Activated CD4-positive, alpha-beta T cell treated with anti-CD3 and anti-CD28 coated beads, Interleukin-2, amount 50 U/mL, for 4 hours (primary cell): ENCODE measurements at places on chromosomes 6 and 20.

DNA sequence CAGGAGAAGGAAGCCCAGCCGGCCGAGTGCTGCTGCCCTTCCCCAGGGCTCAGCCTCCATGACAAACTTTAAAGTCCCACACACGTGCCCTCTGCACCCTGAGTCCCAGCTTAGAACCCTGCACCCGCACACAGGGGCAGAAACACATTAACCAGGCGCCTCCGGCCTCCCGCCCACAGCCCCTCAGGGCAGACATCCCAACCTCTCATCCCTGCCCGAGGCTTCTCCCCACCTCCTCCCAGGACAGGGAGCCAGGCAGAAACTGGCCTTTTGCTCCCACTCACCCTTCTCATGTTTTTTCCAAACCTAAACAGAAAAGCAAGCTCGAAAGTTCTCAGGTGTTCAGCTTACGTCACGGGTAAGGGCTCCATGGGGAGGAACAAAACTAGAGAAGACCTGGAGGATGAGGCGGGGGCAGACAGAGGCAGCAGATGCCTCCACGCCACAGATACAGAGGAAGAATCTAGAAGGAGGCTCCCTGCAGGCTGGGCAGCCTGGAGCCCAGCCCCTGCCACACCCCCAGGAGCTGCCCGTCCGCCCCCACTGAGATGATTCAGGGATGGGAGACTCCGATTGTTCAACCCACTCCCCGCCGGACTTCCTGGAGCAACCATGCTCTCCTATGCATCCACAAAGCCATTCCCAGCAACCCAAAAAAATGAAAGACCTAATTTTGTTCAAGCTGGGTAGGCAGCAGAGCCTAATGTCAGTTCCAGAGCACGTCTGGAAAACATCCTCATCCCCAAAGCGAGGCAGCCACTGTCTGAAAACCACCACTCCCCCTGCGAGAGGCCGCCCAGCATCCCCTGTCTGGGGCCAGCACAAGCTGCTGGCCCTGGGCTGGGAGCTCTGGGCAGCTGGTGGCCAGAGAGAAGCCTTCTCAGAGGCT is 8.8 kb downstream of the KCNQ2 start:
- DNase-seq: no peak

DNA sequence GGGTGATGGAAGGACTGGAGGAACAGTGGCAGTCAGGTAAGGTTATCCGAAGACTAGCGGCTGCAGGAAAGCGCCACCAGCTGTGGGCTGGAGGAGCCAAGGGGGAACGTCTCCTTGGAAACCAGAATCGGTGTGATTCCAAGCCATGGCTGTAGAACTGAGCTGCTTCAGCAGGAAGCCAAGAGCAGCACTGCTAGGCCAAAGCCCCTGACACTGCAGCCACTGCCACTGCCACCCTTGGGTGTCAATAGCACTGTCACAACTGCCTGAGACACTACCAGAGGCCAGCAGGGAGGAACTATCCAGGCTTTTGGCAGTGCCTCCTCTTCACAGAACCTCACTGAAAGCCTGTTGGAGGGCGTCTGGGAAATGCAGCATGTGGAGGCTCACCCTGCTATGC is 289.6 kb upstream of the SUPT3H start:
- no peak for DNase-seq

- DNase-seq: no peak
Observed at GRCh38 chr20:40282541-40282940, 406.5 kb downstream of the MAFB start.

DNA sequence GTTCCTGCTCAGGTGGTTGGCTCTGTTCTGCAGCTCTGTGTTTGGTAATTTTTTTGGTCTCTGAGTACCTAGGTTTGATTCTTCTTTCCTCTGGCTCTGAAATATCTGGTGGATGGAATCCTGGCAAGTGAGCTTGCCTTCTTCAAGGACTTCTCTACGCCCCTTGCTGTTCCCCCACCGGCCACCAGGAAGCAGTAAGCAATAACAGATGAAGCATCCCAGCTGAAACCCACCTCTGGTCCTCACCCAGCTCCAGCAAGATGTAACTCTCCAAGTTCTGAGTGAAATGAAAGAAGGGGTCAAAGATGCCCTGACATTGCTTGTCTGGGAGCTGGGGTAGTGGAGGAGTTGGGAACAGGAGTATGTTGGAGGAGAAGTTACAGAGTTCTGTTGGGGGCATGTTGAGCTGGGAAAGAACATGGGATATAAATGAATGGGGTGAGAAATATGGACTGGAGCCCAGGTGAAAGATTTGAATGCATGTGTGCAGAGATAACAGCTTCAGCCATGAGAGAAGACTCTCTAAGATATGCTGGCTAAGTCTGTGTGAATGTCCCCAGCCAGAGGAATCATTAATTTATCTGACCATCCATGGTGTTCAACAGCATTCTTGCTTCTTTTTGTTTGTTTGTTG is 51.3 kb upstream of the GLP1R start:
- DNase-seq: peak; percentile 11

DNA sequence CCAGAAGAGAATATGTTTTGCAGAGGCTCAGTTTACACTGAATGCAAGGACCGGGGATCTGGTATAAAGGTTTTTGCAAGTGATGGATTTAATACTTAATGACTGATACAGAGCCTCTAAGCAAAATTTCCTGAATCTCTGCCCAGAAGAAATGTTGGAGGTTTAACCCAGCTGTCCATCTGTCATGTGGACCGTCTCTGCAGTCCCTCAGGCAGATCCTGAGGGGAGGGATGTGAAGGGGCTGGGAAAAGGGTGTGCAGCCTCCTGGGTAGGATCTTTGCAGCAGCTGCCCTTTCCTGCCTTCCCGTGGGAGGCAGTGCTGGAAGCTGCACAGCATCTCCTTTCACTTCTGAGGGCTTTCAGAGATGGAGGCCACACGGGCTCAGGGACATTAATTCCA is 207.0 kb downstream of the SLC24A3 start:
- DNase-seq: no peak

GRCh38 chr20:45798935-45799642 is 7.3 kb downstream of the DNTTIP1 start:
- DNase-seq: peak; percentile 53

- no peak for DNase-seq
Observed at GRCh38 chr6:89954721-89955148, 60.5 kb downstream of the GJA10 start.
